ENCODE measurements at places on chromosomes 12 and 14.

DNA sequence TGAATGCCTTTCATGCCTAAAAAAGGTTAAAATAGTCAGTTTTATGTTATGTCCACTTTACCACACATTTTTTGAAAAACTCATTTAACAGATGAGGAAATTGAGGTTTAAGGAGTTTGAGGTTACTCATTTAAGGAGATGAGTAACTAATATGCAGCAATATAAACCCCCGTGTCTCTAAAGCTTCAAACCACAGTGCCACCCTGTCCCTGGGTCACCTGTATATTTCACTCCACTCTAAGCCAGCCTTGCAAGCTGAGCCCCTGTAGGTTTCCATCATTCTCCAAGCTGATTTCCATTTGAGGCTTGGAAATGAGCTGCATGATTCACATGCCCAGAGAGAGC lies 64.4 kb downstream of the NUAK1 start:
- no peak for DNase-seq

DNA sequence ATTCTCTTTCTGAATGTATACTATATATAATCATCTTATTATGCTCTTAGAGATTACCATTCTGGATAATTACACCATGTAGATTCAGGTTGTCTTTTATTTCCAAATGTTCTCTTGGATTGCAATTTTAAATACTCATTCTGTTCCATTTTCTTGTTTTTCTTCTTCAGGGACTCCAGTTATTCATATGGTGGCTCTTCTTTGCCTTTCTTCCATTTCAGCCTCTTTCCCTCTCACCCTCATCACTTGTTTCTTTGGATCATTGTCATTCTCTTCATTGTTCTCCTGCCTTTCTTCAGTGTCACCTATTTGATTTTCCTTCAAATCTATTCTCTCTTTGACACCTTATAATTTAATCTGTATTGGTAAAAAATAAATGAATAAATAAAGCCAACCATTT lies 182.0 kb downstream of the ITPR2 start:
- no peak for DNase-seq

DNA sequence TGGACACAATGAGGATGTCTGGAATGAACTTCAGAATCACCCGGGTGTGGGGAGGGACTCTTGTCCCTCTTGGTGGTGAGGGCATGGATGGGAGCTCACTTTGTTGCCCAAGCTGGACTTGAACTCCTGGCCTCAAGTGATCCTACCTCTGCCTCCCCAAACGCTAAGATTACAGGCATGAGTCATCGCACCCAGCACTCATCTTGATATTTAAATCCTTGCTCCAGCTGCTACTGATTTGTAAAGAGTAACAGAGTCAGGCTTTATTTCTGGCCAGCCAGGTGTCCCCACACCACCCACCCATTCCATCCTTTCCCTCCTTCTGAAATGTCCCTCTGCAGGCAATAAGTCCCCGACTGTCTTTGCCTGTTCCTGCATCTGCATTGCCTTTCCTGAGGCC lies 4.9 kb downstream of the DDX54 start:
- no peak for DNase-seq

GRCh38 chr12:33562401-33562800 lies 122.8 kb upstream of the SYT10 start:
- no peak for DNase-seq

DNA sequence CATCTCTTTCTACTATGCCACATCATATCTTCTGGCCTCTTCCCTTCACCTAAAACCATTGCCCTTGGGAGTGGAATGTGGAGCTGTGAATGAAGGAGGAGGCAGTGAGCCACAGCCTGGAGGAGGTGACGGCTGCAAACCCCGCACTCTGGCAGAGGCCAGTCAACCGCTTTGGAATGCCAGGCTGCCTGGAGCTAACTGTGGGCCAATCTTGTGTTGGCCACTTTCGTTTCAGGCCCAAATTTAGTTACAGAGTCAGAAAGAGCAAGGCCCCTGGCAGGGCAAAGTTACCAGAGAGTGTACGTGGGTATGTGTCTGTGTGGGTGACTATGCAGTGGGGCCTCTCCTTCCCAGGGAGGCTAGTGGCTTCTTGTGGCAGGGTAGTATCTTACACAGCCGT lies 40.1 kb downstream of the CACNA1C start:
- DNase-seq, result no peak

GRCh38 chr14:69204753-69205152 lies 13.5 kb downstream of the EXD2 start:
- no peak for DNase-seq

DNA sequence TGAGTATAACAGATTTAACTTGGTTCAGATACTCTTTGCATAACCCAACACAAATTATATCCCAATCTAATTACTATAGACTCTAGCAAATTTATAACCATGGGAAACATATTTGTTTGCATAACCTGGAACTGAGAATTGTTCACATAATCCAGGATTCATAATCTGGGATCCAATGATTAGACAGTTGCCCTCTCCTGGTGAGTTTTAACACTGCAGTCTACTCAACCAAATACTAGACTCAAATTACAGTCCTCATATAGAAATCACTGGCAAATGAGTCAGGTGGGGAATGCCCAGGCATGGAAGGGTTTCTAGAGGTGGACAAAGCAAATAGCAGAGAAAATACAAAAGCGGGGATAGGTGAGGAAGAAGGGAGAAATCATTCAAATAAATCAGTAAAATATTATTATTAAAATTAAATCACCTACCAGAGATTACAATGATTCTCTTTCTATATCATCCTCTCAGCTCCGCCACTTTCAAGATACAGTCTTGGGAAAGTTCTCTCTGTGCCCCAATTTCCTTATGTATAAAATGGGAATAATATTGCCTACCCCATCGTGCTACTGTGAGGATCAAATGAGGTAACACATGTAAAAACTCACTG lies 9.4 kb downstream of the GCH1 start:
- peak; percentile 24 for DNase-seq

- DNase-seq, result no peak
Measured at GRCh38 chr14:63214417-63215196, 10.4 kb downstream of the RHOJ start.

GRCh38 chr14:21399311-21399870 lies 15.6 kb upstream of the SUPT16H start:
- DNase-seq, result no peak

- no peak for DNase-seq
Measured at GRCh38 chr14:94066089-94066676, 14.8 kb downstream of the DDX24 start.

GRCh38 chr14:49220492-49220891 lies 365.7 kb downstream of the RPS29 start:
- DNase-seq, result no peak

GRCh38 chr12:121005346-121005815 lies 10.9 kb downstream of the C12orf43 start:
- DNase-seq, result no peak

DNA sequence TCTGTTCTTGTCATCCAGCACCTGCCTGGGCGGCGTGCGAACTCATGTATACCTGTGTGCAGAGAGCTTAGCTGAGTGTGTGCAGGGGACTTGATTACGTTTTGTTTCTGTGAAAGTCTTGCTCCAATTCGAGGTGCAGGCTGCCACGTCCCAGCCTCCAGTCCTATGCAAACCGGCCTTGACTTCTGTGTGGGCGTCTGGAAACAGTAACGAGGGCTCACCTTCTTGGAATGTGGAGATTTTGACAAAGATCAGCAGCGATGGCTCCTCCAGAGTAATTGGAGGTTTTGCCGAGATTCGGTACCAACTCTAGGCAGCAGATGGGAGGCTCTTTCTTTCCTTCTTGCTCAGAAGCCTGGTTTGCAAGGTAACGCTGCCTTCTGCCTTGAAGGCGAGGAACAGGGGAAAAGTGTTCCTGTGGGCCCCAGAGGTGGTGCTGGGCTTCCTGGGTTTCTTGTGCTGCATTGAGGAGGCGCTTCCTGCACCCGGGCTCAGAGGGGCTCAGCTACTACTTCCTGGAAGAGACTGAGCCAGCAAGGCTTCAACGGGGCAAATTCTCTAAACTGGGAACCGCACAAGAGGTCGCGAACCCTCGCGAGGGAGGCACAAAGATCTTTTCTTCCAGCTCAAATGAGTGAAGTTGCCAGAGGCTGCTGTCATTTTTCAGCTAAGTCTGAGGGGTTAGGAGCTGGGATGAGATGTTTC lies 249.0 kb downstream of the AACS start:
- no peak for DNase-seq

DNA sequence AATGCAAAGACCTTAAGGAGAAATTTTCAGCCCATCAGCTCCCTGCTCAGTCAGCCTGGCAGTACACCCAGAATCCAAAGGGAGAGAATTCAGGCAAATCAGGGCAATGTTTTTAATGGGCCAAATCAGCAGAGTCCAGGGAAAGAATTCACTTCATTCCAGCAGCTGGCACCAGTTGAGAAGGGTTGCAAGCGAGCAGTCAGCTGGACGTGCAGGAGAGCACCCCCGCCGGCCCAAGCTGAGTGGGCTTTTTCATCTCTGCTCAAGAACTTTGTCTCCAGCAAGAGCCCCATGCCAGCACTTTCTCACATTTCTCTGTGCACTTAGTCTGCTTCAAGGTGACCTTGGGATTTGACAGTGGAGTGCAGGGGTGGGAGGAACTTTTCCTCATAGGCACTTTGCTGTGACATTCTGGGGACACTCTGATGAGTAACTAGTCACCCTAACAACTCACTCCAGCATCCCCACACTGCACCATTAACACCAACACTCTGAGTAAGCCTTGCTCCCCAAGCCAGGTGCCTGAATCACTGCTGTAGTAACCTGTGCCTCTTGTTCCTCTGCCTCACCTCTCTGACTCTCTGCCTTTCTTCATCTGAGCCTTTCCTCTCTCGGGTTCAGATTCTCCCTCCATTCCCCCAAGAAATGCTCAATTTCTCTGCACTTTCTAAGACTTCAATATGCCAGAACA lies 2.2 kb downstream of the ENDOU start:
- no peak for DNase-seq

DNA sequence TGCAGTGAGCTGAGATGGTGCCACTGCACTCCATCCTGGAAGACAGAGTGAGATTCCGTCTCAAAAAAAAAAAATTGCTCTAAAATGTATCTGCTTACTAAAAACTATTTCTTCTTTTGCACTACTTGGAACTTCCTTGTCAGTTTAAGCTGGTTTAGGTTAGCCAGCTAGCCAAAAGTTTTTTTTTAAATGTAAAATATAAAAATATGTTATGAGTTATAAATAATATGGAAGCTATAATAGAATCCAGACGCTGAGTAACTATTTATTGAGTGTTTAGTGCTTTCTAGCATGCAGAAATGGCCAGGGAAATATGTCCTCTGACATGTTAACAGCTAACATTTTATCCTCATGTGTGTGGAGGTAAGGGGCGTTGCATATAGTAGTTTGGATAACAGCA lies 85.6 kb downstream of the PLEKHA5 start:
- DNase-seq, result no peak

- no peak for DNase-seq
Measured at GRCh38 chr12:131911028-131911650, 16.7 kb downstream of the ULK1 start.

DNA sequence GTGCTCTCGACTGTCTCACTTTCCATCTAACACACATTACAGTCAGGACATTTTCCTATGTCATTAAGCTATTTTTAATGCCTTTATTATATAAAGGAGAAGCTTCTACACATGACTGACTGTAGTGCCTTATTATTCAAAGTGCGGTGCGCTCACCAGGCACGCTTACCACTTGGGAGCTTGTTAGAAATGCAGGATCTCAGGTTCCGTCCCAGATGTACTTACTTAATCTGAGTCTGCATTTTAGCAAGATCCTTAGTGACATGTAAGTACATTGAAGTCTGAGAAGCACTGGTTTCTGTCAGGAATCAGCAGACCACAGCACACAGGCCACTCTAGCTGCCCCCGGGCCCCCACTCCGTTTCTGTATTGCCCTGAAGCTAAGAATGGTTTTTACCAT lies 44.7 kb upstream of the MDM1 start:
- no peak for DNase-seq

GRCh38 chr12:113097716-113098440 lies 37.7 kb downstream of the RASAL1 start:
- DNase-seq, result no peak

GRCh38 chr12:25529738-25530137 lies 23.3 kb downstream of the LMNTD1 start:
- DNase-seq, result no peak

- no peak for DNase-seq
Measured at GRCh38 chr12:119128527-119128926, 50.2 kb upstream of the HSPB8 start.

GRCh38 chr12:60853407-60853806 lies 1257.6 kb downstream of the SLC16A7 start:
- DNase-seq, result no peak

DNA sequence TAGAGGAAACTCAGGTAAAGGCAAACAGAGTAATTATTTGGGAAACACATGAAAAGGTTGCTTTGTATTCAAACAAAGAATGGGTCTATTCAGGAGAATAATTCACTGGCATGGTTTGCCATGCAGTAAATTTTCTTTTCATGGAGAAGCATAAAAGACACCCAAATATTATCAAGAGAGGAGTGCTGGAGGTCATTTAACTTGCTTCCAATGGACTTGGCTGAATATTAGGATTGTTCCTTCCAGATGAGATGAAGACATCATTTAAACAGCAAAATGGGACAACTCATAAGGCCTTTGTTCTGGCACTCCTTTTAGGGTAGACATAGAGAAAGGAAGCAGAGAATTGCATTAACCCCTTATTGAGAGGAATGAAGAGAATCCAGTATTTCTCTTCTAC lies 38.7 kb downstream of the WIF1 start:
- no peak for DNase-seq

GRCh38 chr12:6869049-6870021 lies 2.0 kb downstream of the TPI1 start:
- peak; percentile 76 for DNase-seq

GRCh38 chr12:1579651-1580435 lies 14.5 kb downstream of the FBXL14 start:
- DNase-seq, result no peak

- no peak for DNase-seq
Measured at GRCh38 chr14:88323523-88324199, 592 bp upstream of the KCNK10 start.

GRCh38 chr12:3339221-3339620 lies 151.8 kb upstream of the PRMT8 start:
- no peak for DNase-seq

- no peak for DNase-seq
Measured at GRCh38 chr12:76878099-76878898, 520 bp downstream of the CSRP2 start.

DNA sequence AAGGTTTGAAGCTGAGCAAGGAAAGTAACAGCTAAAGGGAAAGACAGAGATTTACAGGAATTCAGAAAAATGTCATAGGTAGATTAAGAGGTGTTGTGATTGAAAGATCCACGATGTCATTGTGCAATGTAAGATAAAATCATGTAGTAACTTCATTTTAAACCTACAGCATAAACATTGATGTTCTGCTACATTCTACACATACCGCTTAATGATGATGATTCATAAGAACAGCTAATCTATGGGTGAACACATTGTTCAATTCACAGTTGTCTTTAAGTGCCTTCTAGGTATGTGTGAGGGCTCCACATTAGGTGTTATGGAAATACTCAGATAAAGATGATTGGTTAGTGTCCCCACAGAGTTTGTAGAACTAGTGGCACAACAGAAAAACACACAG lies 170.9 kb downstream of the GRIP1 start:
- no peak for DNase-seq

GRCh38 chr12:10896854-10897253 lies 12.5 kb downstream of the TAS2R13 start:
- no peak for DNase-seq

Data from Jurkat, Clone E6-1 (cell line).